ENCODE measurements at places on chromosomes 16 and 17.

GRCh38 chr17:535198-535597 lies 179.4 kb downstream of the VPS53 start:
- DNase-seq, result no peak

- DNase-seq, result peak; percentile 94
These were observed 36.0 kb downstream of the CHD9 start for GRCh38 chr16:53090591-53091411.

DNA sequence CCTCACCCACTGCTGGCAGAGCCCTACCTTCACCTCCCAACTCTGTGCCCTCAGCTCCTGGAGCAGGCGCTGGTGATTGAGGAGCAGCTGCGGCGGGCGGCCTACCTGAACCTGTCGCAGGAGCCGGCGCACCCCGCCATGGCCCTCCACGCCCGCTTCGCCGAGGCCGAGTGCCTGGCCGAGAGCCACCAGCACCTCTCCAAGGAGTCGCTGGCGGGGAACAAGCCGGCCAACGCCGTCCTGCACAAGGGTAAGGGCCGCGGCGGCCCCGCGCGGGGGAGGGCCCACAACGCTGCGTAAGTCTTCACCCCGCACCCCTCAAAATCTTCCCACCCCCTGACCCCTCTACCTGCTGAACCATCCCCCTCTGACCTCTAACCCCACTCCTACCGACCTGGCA lies 7.0 kb downstream of the RNF227 start:
- no peak for DNase-seq

DNA sequence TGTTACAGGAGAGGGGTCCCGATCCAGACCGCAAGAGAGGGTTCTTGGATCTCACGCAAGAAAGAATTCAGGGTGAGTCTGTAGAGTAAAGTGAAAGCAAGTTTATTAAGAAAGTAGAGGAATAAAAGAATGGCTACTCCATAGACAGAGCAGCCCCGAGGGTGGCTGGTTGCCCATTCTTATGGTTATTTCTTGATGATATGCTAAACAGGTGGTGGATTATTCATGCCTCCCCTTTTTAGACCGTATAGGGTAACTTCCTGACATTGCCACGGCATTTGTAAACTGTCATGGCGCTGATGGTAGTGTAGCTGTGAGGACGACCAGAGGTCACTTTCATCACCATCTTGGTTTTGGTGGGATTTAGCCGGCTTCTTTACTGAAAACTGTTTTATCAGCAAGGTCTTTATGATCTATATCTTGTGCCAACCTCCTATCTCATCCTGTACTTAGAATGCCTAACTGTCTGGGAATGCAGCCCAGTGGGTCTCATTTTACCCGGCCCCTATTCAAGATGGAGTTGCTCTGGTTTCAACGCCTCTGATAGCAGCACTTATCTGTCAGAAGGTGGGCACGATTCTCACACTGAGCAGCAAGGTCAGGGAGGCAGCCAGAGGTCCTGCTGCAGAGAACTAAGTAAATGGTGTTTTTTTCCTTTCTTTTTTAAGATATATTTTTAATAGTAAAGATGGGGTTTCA lies 26.5 kb upstream of the XYLT2 start:
- DNase-seq, result no peak

DNA sequence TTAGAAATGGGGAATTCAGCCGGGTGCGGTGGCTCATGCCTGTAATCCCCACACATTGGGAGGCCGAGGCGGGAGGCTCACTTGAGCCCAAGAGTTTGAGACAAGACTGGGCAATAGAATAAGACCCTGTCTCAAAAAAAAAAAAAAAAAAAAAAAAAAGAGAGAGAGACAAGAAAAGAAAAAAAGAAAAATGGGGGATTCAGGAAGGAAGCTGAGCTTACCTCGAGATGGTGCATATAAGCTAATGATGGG lies 150.8 kb upstream of the RPH3AL start:
- no peak for DNase-seq

DNA sequence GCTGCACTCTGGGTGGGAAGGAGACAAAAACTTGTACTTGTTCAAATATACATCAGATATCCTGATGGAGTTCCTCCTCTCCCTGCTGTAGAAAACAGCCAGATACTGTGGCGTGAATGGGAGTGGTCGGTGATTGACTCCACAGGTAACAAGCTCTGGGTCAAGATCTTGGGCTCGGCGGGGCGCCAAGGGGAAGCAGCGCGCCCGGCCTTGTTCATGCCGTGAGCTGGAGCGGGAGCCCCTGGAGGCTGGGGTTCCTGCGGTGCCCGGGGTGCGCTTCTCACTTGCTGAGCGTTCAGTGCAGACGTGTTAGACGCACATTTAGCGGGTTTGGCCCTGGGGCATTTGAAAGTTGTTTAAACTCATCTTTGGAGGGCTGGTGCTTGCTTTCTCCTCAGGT lies 44.4 kb downstream of the BANP start:
- DNase-seq, result no peak

GRCh38 chr17:75024686-75025397 lies 12.4 kb downstream of the MRPL58 start:
- DNase-seq, result no peak

DNA sequence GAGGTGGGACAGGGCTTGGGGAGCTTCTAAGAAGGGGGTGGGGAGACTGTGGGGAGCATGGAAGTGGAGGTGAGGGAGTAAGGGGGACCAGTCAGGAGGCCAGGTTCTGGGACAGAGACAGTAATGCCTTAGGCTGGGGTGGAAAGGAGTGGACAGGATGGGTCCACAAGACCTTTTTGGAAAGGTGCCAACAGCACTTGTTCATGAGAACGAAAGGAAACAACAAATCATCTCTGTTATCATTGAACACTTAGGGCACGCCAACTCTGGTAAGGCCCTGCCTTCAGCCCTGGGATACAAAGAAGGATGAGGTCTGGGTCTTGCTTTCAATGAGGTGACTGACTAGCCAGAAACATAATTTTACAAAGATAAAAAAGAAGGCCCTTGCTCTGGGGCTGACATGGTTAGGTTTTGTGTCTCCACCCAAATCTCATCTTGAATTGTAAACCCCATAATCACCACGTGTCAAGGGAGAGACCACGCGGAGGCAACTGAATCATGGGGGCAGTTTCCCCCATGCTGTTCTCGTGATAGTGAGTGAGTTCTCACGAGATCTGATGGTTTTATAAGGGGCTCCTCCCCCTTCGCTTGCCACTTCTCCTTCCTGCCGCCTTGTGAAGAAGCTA lies 113.8 kb downstream of the SLC39A11 start:
- no peak for DNase-seq

DNA sequence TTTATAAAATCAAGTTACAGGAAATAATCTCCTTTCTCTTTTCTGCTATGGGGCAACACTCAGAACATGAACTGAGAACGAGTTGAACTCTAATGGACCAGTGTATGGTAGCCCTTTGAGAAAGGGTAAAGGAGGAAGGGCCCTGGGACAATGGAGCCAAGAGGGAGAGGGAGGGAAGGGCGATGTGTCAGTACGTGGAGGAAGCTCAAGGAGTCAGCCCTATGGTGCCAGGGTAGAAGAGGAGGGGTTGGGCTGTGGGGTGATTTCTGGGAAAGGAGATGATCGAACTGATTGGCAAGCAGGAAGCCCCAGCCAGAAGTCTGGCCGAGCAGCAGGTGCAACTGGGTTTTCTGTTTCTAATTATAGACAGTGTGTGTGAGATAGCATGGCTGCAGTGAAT lies 4.3 kb upstream of the WIPI1 start:
- peak; percentile 57 for DNase-seq

GRCh38 chr16:57029161-57030160 lies 40.1 kb downstream of the NLRC5 start:
- no peak for DNase-seq

- DNase-seq, result peak; percentile 36
These were observed at the start of gene TRPV3 for GRCh38 chr17:3557768-3558583. TRPV3 (minus strand) TSS chr17:3557812; CDS start chr17:3554850, 2,962 bp downstream.

DNA sequence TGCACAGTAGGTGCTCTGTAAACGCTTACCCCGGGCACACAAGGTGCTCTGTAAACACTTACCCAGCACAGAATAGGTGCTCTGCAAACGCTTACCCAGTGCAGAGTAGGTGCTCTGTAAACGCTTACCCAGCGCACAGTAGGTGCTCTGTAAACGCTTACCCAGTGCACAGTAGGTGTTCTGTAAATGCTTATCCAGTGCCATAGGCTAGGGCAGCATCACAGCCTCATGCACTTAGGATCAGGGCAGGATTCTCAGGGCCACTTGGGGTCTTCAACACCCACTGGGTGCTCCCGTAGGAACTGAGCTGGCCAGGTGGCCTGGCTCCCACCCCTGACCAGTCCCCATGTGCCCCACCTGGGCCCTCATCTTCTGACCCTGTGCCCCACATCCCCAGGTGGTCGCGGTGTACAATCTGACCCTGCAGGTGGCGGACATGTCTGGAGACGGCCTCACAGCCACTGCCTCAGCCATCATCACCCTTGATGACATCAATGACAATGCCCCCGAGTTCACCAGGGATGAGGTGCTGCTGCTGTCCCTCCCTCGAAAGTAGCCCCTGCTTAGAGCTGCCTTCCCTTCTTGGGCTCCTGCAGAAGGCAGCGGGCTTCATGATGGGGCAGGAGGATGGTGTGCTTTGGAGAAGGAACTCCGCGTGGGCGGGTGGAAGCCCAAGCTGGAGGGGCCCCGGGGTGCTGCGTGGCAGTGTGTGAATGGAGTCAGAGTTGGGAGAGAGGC lies 13.1 kb downstream of the SLC22A31 start:
- DNase-seq, result peak; percentile 55

Measured in psoas muscle (tissue), 8 donors.